ENCODE measurements at places on chromosomes 2 and 18.

DNA sequence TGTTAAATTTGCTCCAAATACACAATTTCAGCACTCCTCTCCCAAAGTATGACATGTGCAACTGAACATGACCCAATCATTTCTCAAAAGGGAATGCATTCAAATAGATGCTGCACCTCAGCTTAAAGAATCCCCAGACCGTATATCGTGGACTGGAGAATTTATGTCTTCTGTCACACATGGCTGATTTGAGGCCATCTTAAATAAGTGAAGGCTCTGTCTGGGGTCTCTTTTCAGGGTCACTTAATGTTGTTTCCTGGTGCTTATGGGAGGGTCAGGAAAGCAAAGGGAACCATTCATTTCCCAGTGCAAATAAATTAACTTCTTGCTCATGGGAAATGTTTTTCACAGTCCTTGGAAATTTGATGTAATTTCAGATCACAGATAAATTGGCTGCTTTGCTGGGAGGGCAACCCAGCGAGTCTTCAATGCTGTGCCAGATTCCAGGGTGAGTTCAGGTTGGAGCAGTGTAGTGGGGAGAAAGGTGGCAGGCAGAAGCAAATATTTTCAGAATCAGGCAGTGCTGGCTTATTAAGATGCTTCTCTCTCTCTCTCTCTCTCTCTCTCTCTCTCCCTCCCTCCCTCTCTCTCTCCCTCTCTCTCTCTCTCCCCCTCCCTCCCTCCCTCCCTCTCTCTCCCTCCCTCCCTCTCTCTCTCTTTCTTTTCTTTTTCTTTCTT, 34.3 kb downstream of the GATA6 start:
- DNase-seq, result no peak

GRCh38 chr2:10559634-10560224, 111.6 kb upstream of the ODC1 start:
- DNase-seq, result no peak

GRCh38 chr2:240154606-240155005, 14.1 kb upstream of the OTOS start:
- no peak for DNase-seq

DNA sequence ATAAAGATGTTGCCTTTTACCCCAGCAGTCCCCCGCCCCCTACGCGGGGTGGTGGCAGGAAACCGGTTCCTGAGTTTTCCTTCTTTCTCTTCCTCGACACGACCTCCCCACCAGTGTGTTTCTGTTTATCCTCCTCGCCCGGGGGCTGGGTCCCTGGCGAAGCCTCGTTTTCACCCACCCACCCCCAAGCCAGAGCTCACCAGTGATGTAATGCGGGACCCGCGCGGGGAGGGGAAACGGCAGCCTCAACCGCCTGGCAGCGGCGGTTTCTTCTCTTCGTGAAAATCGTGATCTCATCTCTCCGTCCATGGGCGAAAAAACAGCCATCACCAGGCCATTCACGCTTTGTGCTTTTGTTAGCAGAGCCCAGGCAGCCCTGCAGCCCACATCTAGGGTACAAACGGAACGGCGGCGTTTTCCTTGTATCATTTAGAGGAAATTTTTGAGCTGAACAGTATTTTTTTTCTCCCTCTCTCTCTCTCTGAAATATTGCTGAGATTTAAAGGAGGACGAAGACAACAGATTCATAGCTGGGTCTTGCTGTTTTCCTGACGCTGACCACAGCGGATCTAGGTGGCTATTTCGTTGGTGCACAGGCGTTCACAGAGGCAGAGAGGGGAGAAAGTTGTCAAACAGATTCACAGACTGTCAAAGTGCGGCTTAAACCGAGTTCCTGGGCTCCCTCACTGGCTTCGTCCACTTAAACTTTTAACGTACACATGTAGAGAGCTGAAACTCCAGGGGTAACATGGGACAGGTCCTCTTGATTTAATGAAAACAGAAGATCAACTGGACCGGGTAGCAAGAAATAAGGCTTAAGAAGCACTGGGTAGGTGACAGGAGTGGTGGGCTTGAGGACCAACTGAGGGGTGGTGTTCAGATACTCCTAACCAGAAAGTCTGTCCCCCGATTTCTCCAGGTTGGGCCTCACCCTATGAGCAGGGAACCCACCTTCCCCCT, 21.9 kb upstream of the PAX3 start:
- no peak for DNase-seq

DNA sequence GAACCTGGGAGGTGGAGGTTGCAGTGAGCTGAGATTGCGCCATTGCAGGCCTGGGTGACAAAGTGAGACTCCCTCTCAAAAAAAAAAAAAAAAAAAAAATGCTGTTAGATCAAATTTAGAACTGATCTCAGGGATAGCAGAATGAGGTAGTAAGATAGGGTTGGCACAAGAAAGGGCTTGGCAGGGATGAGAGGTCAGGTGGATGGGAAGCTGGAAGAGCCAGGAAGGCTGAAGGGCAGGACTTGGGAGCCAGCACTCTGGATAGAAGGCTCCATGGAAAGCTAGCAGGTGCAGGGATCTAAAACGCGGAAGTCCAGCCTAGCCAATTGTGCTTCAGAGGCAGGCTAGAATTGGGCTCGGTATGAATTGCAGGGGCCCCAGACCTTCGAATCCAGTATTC, 250.9 kb upstream of the SP5 start:
- no peak for DNase-seq

- DNase-seq, result no peak
Measured at GRCh38 chr2:16925145-16925544, 259.5 kb upstream of the CYRIA start.

GRCh38 chr2:188291617-188292347, at the start of gene GULP1:
Gene GULP1 (plus strand): TSS chr2:188291874. CDS start chr2:188477703, 185,829 bp downstream.
- peak; percentile 45 for DNase-seq

DNA sequence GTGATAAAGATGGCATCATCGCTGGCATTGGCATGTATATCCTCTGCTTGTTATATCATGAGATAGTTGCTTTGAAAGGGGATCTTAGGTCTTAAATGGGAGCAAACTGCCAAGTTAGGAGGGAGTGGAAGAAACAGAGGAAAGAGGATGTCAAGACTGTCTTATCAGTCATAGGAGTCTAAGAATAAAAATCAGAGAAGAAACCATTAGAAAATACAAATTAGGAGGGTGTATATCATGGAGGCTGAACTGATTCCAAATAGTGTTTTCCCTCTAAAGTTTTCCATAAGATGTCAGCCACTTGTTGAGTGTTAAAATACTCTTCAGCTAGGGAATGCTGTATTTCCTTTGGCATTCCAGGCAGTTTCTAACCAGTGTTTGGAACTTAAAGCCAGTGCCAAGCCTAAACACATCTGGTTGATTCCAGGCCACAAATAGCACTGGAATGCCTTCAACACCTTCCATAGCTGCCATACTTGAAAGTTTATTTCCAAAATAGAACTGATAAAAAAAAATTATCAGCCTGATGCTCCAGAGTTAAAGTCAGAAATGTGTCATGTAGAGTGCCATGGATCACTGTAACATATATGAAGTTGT, 129.4 kb downstream of the ZEB2 start:
- no peak for DNase-seq

GRCh38 chr2:239657992-239658391, 257.2 kb upstream of the HDAC4 start:
- no peak for DNase-seq

DNA sequence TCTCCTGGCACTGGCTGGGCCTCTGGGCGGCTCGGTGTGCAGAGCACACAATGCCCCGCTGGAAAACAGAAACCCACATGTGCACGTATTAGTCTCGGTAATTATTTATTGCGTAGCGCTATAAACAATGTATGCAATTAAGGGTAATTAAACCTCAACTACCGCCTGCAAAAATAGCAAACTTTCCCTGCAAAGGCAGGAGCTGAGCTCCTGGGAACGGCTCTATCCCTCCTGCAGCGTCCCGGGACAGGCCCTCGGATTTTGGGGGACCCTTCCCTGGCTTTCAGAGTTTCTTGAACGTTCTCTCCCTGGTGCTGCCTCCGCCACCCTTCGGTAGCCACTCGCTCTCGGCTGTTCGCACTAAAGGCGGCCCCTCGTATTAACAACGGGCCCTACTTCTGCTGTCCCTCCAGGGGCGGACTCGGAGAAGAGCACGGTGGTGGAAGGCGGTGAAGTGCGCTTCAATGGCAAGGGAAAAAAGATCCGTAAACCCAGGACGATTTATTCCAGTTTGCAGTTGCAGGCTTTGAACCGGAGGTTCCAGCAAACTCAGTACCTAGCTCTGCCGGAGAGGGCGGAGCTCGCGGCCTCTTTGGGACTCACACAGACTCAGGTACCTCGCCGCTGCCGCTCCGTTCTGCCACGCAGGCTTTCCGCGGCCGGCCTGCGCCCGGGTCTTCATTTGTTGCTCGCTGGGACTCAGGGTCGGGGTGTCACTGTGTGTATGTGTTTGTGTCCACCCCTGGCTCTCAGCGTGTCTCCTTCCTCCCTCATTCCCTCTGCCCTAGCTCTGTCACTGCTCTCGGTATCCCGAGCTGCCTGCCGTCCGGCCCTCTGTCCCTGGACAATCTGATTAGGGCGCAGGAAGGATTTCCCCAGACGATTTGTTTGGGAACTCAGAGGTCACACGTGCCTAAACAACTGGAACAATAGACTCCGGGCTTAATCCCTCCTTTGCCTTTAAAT, 1.2 kb downstream of the DLX1 start:
- DNase-seq, result peak; percentile 12

DNA sequence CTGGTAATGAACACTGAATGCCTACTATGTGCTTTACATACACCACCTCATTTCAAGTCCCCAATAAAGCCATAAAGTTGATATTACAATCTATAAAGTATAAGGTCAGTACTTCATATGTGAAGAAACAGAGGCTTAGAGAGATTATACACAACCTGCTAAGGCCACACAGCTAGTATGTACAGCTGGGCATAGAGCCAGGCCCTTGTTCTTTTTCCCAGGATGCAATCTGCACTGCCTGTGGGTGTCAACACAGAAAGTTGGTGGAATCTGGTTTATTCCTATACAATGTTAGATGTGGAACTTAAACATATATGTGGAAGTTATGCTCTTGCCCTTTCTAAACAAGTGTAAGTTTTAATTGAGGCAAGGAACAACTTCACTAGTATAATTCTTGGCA, 32.8 kb downstream of the INSIG2 start:
- DNase-seq, result no peak

DNA sequence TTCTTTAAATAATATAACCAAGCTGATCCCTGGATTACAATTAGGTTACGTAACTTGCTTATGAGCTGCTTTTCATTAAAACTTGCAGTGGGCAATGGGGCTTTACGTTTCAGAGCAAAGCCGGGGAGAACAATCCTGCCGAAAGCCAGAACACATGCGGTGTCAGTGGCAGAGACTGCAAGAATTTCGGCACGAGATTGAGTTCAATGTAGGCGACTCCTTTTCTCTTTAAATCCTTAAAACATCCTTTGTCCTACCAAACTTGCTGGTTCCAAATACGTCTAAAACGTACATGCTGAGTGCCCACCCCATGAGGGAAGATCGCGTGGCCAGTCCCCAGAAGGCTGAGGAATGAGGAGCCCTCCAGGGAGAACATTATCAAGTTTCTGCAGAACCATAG, 36.8 kb upstream of the NCOA1 start:
- no peak for DNase-seq

GRCh38 chr2:101255501-101255900, 2.8 kb downstream of the CNOT11 start:
- no peak for DNase-seq

DNA sequence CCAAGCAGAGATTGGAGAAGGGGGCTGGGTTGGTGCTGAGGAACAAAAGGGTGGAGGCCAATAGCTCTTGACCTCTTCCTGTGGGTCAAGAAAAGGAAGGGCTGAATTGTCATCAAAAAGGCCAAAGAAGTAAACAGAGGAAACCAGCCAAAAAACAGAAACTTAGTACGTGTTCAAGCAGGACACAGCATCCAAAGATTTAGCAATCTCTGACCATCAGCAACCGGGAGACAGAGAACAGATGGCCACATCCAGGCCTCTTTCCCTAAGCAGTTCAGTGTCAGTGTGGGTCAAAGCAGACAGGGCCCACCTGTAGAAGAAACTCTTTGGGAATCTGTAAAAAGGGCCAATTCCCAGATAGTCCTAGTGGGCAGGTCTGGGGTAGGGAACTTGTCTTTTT, 2.9 kb downstream of the DNPEP start:
- no peak for DNase-seq

DNA sequence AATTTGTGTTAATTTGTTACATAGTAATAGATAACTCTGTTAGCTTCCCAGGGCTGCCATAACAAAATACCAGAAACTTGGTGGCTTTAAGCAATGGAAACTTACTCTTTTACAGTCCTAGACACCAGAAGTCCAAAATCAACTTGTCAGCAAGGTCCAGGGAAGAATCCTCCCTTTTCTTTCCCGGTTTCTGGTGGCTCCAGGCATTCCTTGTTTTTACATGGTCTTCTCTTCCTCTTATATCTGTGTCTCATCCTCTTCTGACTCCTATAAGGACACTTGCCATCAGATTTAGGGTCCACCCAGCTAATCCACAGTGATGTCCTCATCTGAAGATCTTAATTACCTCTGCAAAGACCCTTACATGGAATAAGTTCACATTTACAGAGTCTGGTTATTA, 95.6 kb downstream of the DDX1 start:
- DNase-seq, result no peak

GRCh38 chr2:152019732-152020131, 79.1 kb downstream of the CACNB4 start:
- DNase-seq, result no peak

DNA sequence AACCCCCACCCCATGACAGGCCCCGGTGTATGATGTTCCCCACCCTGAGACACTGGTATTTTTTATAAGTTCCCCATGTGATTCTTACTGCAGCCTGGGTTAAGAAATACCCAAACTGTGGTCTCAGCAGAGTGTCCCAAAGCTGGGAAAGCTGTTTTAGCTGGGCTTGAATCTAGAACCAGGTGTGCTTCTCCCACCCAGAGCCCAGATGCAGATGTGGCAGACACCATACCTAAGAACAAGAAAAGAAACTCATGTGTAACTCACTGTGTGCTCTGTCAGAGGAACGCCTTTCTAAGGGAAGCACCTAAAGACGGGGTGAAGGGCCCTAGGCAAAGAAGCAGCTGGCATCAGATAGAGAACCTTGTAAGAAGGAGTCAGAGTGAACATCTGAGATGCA, 23.9 kb downstream of the DOK1 start:
- DNase-seq, result no peak

DNA sequence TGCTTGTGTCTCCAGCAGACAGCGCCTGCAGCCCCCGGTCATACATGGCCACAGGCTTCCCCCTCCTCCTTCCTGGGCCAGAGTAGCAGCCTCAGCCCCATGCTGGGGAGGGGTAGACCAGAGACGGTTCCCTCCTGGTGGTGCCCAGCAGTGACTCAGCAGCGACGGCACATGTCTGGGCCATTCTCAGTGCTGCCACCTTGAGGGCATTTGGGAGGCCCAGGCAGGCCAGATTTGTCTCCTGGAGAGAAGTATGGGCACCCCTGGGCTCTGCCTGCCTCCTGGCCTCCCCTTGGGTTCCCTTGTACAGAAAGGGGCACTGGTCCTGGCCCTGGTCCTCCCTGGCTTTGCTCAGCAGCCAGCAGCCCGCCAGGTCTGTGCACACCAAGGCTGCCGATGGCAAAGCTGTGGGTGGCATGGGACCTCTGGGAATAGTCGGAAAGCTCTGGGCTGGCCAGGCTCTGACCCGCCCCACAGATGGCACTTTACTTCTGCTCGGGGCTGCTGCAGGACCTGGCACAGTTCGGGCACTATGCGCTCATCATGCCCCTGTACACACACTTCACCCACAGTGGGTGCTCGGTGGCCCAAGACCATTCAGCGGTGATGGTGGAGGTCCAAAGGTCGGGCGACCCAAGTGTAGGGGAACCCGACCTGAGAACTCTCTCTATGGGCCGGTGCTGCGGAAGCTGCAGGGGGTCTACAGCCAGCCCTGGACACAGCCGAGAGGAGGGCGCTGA, 11.4 kb upstream of the ALPI start:
- DNase-seq, result peak; percentile 1
